ENCODE measurements at places on chromosomes 4 and X.

- DNase-seq: no peak
These were observed 129.5 kb upstream of the CYSLTR1 start for GRCh38 chrX:78456909-78457308.

GRCh38 chr4:173449380-173449717 is 50.4 kb upstream of the SCRG1 start:
- no peak for DNase-seq

DNA sequence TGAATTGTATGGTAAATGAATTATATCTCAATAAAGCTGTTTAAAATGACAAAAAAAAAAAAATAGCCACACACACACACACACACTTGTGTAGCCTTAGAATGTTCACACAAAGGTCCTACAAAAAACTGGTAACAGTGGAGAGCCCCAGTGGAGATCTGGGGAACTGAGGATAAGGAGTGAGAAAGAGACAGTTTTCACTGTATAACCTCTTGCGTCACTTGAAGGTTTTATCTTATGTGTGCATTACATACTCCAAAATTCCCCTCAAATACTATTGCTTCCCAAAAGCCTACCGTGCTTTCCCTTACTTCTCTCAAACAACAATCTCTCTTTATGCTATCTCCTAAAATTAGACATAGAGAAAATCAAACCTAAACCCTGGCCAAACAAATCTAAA is 67.8 kb downstream of the SMC1A start:
- no peak for DNase-seq

- no peak for DNase-seq
These were observed 24.7 kb upstream of the EPGN start for GRCh38 chr4:74283614-74284013.

All from stimulated activated CD4-positive, alpha-beta T cell treated with anti-CD3 and anti-CD28 coated beads, TNF-alpha, amount 100 ng/mL, for 24 hours (primary cell).